HEK293T (cell line): ENCODE measurements at places on chromosomes 4 and X.

DNA sequence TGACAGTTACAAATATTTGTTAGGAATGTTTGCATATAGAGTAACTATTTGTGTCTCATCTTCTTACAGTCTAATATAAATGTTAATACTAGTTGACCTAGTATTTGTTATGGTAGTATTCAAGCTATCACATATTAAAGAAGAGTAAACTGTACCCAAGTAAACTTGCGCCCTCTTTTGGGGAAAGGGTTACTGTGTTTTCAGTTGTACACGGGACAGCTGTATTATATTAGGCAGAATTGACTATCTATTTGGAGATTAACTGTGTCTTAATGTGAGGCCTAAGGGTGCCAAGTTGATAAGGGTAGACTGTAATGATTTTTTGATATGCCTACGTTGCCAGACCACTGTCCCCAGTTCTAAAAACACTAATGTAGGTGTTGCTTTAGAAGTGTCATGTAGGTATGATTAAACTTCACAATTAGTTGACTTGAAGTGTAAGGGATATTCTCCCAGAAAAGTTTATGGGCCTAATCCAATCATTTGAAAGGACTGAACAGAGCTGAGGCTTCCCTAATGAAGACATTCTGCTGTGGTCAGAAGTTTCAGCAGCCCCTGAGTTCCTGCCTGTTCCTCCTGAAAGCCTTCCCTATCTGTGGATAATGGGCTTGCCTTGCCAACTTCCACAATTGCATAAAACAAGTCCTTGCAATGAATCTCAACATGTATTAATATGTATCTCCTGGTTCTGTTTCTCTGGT, 172.8 kb upstream of the CXCL13 start:
- no peak for DNase-seq

GRCh38 chr4:165686756-165687155, 186.3 kb upstream of the TLL1 start:
- DNase-seq = no peak

DNA sequence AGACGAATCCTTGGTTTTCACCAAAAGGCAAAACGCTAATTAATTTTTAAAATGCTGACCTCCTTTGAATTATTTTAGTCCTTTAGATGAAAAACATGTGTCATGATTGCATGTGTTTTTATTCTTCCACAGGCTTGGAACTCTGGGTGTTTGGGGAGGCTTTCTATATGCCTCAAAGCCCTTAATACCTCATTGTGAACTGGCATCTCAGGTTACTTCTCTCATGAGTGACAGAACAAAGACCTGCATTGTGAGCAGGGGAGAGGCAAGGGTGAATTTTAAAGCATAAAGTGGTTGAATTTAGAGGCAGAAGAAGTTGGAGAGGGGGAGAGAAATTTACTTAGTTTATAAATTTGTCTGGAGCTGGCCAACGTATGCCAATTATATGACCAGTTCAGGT, 119.5 kb downstream of the ARSF start:
- DNase-seq = no peak

- DNase-seq = no peak
These were observed 1310.9 kb downstream of the PCDH7 start for GRCh38 chr4:32031026-32031425.

DNA sequence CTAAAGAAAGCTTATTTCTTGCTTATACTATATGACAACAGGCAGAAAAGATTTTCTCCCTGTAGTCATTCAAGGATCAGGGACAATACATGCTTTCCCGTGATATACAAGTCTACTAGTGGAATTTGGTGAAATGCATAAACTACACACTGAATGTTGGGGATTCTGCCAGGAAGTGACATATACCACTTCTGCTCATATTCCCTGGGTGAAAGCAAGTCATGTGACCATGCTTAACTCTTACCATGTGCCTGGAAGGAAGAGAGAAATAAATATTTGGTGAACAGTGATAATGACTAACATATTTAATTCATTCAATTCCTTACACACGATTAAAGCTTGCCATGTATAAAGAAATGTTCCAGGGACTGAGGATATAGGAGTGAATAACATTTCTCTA, 534.6 kb downstream of the PPARGC1A start:
- no peak for DNase-seq

- no peak for DNase-seq
These were observed 299.2 kb downstream of the UNC5C start for GRCh38 chr4:95249426-95250021.

DNA sequence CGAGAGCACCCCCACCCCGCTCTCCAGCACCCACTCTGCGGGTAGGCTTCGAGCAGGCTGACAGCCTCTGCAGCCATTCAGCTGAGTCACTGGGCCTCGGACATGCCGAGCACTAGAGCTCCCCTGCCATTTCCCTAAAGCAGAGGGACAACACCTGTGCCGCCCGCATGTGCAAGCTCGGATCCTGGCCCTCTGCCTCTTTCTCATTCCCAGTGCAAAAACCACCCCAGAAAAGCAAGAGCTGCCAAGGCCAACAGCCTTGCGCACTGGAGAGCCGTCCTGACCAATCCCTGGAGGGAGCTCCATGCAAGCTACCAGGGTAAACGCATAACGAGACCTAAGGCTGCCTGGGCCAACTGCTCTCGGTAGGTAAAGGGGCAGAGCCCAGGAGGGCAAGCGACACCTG, 5.3 kb downstream of the HCFC1 start:
- no peak for DNase-seq

GRCh38 chr4:145840801-145841200, 97.8 kb downstream of the ZNF827 start:
- no peak for DNase-seq
